Cardiac muscle cell (in vitro differentiated cells and primary cell): ENCODE measurements at places on chromosomes 7 and 10. TPM values are rescaled to one million over a fixed set of nuclear protein-coding genes. Genes with fewer than 3 reads are reported as not detected.

- DNase-seq: no peak
Measured at GRCh38 chr7:14137676-14138075, 148.2 kb upstream of the ETV1 start.

DNA sequence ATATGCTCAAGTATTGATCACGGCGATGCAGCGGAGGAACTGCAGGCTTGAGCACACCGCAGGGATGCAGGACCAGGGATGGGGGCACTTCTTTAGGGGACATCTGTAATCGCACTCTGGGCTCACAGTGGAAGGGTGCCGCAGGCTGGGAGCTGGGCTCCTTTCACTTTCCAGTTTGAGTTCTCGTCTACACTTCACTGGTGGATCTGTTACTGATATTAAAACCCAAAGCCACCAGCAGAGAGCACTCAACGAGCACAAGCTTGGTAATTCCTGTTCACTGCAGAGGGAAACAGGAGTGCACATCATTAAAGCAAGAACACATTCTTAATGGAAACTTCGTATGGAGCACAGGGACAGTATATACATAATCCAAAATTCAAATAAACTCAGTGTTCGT, 91.3 kb downstream of the PARD3 start:
- DNase-seq: peak; percentile 67

DNA sequence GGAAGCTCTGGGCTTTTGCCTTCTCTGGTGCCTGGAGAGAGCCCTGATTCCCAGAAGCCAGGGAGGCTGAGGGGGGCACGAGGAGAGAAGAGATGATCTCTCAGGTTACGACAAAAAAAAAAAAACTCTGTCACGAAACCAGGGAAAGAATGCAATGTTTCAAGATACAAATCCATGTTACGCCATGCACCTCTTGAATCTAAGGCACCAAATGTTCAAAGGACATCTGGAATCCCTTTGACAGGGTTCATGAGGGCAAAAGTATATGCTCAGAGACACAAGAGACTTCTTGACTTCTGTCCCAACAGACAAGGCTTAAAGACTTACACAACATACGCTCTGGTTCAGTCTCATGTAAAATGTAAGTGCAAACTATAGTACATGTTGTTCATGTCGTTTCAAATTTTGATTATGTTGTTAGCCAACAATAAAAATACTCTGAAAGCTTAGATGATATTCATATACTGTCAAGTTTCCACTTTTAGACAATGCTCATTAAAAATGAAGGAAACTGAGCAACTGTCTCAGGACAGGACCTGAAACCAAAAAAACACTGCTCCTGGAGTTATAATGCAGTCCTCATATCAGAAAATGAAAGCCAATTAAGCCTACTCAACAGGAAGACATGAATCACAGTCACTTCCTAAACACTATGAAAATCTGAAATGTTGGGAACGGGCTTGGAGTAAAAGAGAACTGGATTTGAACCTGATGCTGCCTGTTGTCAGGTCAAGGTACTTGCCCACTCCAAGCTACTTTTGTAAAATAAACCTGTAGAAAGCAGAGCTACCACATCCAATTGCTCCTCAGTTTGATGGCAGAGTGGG, 72.3 kb downstream of the CHCHD3 start:
- DNase-seq: no peak

- peak; percentile 66 for DNase-seq
Measured at GRCh38 chr10:78336402-78336791, 302.7 kb downstream of the RPS24 start.

GRCh38 chr7:517774-518629, 1.6 kb downstream of the PDGFA start:
- peak; percentile 63 for DNase-seq

DNA sequence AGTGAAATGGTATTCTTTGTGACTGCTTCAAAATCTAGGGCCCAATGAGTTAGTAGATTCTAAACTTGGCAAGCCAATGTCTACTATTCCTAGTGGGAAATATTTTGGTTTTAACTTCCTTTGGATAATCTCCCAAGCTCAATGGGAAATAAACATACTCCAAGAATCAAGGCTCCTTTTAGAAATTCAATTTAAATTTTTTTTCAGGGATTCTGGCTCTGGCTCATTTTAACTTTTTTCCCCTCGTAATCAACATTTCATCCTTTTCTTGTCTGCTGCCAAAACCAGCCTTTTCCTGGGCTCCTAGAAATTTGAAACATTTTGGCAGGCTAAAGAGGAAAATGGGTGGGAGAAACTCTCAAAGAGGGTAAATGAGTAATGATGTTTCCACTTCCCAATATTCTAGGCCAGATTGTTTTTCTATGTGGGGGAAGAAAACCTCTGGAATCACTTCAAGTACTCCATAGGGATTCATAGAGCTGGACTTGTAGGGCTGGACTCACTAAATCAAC, 85.6 kb upstream of the AGR3 start:
- DNase-seq: no peak

DNA sequence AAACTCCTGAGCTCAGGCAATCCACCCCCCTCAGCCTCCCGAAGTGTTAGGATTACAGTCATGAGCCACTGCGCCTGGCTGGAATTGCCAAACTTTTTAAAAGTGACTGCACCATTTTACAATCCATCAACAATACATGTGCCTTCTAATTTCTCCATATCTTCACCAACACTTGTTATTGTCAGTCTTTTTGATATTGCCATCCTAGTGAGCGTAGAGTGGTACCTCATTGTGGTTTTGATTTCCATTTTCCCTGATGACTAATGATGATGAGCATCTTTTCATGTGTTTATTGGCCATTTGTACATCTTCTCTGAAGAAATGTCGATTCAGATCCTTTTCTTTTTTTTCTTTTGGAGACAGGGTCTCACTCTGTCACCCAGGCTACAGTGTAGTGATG, 21.7 kb upstream of the STRIP2 start:
- no peak for DNase-seq

DNA sequence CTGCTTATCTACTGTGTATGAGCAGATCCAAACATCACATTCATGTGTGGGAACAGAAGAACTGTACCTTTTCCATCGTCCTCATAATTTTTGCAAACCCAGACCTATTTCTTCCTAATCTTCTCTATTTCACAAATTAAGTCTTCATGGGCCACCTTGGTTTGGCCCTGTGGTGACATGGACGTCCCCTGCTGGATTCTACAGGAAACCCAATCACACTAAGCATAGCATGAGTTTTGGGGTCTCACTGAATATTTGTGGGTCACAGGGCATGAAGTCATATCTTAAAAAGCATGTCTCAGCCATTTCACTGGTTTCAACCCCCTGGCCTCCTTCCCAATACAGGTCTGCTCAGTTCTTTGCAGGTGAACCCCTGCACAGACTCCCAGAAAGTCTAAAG, 35.8 kb upstream of the CDCA7L start:
- DNase-seq: no peak

GRCh38 chr10:83332690-83333089, 806.6 kb upstream of the GHITM start:
- DNase-seq: no peak

DNA sequence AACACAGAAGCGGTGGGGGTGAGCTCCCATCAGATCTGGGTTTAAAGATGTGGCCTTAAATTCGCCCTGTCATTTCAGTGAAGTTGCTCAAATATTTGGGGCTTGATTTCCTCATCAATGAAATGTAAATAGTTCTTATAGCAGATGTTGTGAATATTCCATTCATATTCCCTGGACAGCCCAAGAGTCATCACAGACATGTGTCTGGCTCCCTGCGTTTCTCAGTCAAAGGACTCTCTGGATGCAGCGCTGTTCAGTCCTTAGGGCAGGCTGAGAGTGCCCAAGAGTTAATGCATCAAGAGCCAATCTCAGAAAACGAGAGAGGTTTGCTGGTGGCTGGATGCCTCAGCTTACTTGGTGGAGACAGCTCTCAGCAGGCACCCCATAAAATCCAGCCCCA, 475.5 kb upstream of the VSTM2A start:
- no peak for DNase-seq

Gene KCNMA1
- 1.8 and 3.2 TPM in 2 replicates for total RNA-seq
